ENCODE measurements at places on chromosomes 16 and 17. TPM values are rescaled to one million over a fixed set of nuclear protein-coding genes. Genes with fewer than 3 reads are reported as not detected.

DNA sequence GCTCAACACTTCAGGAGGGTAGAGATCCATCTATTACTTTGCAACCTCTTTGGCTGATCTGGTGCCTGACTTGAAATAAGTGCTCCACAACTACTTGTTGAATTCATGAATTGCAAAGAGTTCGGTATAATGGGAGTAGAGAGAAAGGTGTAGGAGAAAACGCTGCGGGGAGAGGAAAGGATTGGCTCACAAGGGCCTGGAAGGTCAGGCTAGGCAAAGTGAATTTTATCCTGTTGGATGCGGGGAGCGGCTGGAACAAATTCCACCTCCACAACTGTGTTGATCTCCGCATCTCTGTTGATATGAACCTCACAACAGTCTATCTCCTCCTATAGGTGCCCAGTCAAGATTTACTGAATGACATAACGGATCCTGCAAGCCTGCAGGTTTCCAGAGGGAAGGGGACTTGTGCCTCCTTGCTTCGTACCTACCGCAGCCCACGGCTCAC lies 684 bp downstream of the SLX4 start:
- DNase-seq, result peak; percentile 7

DNA sequence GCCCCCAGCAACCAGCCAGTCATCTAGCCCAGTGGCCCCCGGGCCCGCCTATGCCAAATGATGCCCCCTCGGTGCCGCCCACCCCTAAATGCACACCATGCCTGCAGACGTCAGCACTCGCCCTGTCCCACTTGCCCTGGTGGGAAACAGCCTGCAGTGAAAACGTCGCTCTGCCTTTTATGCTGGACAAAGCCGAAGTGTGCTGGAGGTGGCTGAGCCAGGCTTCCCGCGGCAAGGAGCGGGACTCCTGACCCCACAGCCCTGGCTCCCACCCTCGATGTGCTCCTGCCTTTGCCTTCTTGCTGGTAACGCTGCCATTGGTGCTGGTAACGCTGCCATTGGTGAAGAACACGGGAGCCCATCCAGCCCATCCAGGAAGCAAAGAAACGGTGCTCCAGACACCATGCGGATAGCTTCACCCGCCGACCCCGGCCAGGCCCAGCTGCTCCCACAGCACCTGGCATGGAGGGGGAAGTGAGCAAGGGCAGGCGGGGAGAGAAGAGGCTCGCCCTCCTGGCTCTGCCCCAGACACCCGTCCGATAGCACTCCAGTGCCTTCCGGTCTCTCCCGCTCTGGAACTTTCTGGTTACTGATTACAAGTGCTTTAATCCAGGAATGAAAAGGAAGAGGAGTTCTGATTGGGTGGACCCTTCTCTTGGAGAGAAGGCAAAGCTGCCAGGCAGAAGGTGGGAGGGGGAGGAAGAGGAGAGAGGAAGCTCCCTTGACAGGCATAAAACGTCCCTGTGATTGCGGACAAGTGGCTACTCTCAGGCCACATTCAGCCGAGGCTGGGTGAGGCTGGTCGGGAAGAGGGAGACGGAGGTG lies 4.0 kb upstream of the BAIAP2 start:
- DNase-seq, result no peak

DNA sequence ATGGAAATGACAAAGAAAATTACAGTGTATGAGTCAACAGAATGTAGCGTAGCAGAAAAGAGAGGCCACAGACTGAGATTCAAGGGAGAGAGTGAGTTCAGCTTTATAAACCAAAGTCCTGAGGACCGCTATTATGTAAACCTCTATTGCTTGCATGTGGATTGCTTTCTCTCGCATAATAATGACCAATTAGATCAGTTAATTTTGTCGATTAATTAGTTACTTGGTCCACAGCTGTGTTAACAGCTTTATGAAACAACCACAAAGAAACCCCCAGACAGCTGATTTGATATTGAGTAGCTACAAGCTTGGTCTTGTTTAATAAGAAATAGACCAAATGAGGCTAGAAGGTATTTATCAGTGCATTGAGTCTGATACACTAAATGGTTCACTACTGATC lies 291.8 kb upstream of the ERCC4 start:
- DNase-seq, result no peak

DNA sequence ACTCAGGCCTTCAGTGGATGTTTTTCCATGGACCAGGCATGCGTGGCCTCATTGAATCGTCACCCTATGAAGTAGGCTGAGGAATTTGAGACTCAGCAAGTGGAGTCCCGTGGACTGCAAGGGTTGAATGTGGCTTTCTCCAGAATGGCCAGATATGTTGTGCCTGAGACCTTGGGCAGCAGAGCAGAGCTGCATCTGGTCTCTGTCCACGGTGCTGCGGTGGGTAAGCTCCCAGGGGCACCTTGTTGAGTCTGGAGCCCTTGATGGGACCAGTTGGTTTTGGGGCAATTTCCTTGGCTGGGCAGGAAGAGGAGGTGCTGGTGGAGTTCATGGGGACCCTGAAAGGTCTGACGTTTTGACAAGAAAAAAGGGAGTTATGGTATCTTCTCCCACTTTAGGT lies 368.1 kb upstream of the EEF2KMT start:
- DNase-seq, result no peak

Gene NOD2
- polyA plus RNA-seq, result 0.28 TPM

- DNase-seq, result no peak
These were observed 45.1 kb upstream of the NOS2 start for GRCh38 chr17:27845264-27846041.

GRCh38 chr16:65531475-65531874 lies 409.6 kb upstream of the CDH11 start:
- no peak for DNase-seq

DNA sequence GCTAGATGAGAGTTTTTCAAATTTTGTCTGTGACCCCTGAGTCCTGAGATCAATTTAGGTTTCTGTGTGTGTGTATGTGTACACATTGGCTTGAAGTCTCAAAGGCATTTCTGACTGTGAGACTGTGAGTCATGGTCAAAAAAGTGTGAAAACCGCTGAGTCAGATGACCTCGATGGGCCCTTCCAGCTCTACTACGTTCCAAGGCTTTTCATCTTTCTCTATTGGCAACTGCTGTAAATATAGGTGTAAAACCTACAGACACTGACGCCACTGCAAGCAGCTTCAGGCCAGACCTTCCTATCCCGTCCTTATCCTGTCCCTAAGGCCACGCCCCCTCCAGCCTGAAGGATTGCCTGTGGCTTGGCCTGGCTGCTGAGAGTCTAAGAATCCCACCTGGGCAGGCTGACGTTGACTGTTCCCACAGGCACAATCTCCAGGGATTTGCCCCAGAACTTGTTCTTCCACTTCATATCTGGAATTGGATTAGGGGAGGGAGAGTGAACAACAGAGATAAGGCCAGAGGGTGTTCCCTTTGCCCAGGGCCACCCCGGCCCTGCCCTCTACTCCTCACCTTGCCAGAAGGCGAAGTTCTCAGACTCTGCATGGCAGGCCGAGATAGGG lies 11.3 kb downstream of the OSBPL7 start:
- peak; percentile 96 for DNase-seq

- DNase-seq, result no peak
These were observed 20.9 kb downstream of the MAP1LC3B start for GRCh38 chr16:87412996-87413421.

- no peak for DNase-seq
These were observed 131.0 kb upstream of the CIBAR2 start for GRCh38 chr16:85243308-85243707.

Gene SLC12A3
- 0.02 TPM for polyA plus RNA-seq

GRCh38 chr16:49914657-49915056 lies 58.7 kb upstream of the ZNF423 start:
- no peak for DNase-seq

GRCh38 chr16:69188716-69189115 lies 1.8 kb downstream of the SNTB2 start:
- no peak for DNase-seq

GRCh38 chr17:39607851-39608130 lies at the start of gene NEUROD2:
Gene NEUROD2, minus strand, starts transcription at chr17:39607920. Its CDS starts 1,321 bp downstream, at chr17:39606599.
- no peak for DNase-seq

DNA sequence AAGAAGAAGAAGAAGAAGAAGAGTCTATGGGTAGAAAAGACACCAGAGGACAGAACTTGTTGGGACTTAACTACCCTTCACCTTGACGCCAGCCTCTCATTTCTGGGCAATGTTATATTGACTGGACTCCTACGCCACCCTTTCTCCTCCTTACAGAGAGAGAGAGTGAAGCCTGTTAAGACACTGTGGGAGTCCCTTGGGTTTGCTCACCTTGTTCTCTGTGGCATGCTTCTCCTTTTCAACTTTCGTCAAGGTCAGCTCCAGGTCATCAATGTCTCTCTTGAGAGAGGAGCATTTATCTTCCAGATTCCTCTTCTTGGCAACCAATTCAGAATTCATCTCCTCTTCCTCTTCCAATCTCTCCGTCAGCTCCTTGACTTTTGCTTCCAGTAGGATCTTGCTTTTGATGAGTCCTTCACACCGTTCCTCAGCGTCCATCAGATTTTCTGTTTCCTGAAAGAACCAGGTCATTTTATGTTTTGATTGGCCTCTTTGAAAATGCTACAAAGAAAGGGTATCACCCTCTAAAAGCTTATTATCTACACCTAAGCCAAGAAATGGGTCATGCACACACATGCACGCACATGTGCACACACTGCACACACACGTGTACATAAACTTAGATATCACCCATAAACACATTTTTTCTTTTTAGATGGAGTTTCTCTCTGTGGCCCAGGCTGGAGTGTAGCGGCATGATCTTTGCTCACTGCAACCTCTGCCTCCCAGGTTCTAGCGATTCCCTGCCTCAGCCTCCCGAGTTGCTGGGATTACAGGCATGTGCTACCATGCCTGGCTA lies 48.8 kb downstream of the MYH13 start:
- no peak for DNase-seq

DNA sequence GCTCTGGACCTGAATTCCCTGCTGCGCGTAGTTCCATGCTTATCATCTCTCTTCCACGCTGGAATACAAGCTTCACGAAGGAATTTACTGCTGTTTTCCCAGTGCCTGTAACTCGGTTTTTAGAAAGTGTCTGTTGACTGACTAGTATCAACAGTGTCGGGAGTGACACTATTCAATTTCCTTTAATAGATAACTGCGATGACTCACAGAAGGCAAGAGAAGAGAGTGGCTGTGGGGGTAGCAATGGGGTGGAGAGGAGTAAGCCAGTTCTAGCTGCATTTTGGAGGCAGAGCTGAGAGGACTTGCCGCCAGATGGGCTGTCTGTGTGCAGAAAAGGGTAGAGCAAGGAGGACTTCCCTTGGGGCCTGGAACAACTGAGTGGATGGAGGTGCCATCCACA lies 25.2 kb downstream of the B4GALNT2 start:
- no peak for DNase-seq

DNA sequence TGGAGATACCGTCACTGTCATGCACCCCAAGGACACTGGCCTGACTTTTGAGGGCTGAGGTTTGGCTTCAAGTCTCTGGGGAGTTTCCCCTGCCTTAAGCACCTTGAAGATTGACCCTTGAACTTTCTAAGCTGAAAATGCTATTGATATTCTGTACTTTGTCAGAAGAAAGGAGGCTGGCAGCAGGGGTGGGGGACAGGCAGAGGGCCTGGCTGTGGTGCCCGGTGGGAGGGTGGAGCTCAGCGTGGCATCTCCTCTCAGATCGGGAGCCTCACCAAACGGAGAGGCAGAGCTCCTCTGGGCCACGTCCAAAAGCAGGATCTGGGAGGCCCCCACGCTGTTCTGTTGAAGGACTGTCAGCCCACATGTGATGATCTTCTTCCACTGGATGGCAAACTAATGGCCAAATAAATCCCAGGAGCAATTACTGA lies 305.2 kb upstream of the IRX3 start:
- no peak for DNase-seq

GRCh38 chr16:67393111-67393787 lies at the start of gene TPPP3:
Gene TPPP3, minus strand, starts transcription at chr16:67393498. Its CDS starts 2,387 bp downstream, at chr16:67391111.
- DNase-seq, result peak; percentile 32

Gene PLA2G10
- polyA plus RNA-seq, result 0.24 TPM

Gene C17orf78
- polyA plus RNA-seq, result not detected

DNA sequence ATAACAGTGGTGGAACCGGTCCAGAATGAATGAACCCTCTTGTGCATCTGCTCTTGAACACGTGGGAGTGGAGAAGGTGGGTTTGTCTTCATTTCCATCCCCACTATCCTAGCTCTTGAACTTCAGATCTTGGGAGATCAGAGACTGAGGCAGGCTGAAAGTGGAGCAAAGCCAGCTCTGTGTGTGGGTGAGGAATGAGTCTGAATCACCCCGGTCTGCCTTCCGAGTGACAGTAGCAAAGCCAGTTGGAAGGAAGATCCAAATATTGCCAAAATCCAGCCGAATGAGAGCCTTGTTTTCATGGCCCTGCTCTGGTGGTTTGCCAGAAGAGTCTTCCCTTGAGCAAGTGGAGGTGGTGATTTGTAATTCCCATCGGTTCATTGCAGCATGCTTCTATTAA lies 29.0 kb upstream of the ASIC2 start:
- no peak for DNase-seq

- peak; percentile 64 for DNase-seq
These were observed 19.8 kb downstream of the COX4I1 start for GRCh38 chr16:85819245-85819644.

Gene TMEM101
- polyA plus RNA-seq, result 34.5 TPM

Gene KRTAP4-4
- polyA plus RNA-seq, result not detected

Gene SYCE1L
- polyA plus RNA-seq, result 0.48 TPM

- no peak for DNase-seq
These were observed 11.4 kb downstream of the HSD3B7 start for GRCh38 chr16:30996324-30996984.

DNA sequence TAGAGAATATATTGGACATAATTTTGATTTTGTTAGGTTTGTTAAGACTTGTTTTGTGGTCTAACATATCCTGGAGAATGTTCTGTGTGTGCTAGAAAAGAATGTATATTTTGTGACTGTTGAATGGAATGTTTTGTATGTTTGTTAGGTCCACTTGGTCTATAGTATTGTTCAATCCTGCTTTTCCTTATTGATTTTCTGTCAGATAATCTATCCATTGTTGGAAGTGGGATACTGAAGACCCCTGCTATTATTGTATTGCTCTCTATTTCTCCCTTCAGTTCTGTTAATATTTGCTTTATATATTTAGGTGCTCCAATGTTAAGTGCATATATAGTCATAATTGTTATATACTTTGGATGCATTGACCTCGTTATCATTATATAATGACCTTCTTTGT lies 33.0 kb upstream of the NKD1 start:
- DNase-seq, result peak; percentile 11

DNA sequence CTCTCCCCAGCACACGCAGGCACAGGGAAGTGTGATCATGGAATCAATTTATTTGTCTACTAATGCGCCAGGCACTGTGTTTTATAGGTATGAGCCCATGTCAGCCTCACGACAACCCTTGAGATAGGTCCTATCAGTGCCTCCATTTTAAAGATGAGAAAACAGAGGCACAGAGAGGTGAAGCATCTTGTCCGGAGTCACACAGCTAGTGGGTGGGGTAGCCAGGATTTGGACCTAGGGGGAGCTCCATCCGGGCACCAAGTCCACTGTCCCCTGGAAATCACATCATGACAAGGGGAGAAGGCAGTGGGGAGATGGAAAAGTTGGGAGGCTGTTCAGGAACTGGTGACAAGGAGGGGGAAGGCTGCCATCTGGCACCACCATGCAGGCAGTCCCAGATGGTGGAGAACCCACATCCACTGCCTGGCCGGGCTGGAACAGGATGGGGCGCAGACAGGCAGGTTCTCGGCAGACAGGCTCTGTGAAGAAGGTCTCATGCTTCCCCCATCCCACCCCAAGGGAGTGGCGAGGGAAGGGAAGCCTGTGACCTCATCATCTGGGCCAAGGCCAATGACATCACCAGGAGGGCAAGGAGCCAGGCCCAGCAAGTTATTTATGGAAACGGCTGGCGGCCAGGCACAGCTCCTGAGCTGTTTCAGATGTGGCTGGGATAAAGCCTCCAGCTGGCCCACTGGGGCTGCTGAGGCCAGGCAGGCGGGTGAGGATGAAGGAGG lies 126.0 kb upstream of the SDK2 start:
- DNase-seq, result peak; percentile 71
